Naive thymus-derived CD4-positive, alpha-beta T cell (primary cell): ENCODE measurements at places on chromosomes 5 and 9. TPM values are rescaled to one million over a fixed set of nuclear protein-coding genes. Genes with fewer than 3 reads are reported as not detected.

The ROPN1L gene
- 0.49 TPM for total RNA-seq

- H3K36me3 ChIP-seq, result no peaks in the 10 kb centered on the region
- H3K27me3 ChIP-seq, result no peaks in the 10 kb centered on the region
- no peaks in the 10 kb centered on the region for H3K4me1 ChIP-seq
- no peak overlapping the region for H3K27ac ChIP-seq
Measured at GRCh38 chr5:41695920-41696582, 174.2 kb downstream of the OXCT1 start.

GRCh38 chr5:160675988-160676387 is 176.0 kb downstream of the ATP10B start:
- H3K36me3 ChIP-seq, result no peaks in the 10 kb centered on the region
- no peak for DNase-seq
- H3K4me1 ChIP-seq, result no peaks in the 10 kb centered on the region

- no peak for DNase-seq
- no peaks in the 10 kb centered on the region for H3K27me3 ChIP-seq
- no peak overlapping the region for H3K27ac ChIP-seq
Measured at GRCh38 chr5:87581661-87582060, 168.9 kb upstream of the CCNH start.
